Right renal pelvis (tissue), 4 donors: ENCODE measurements at places on chromosomes 3 and 15. TPM values are rescaled to one million over a fixed set of nuclear protein-coding genes. Genes with fewer than 3 reads are reported as not detected.

- DNase-seq, result no peak
These were observed 34.2 kb downstream of the RAB11A start for GRCh38 chr15:65903296-65904073.

- DNase-seq, result no peak
These were observed 31.9 kb downstream of the TNIK start for GRCh38 chr3:171428321-171428787.

The SEMA3B gene
- polyA plus RNA-seq, result 92.7 TPM

The ALDH1A2 gene
- polyA plus RNA-seq, result 289 TPM

DNA sequence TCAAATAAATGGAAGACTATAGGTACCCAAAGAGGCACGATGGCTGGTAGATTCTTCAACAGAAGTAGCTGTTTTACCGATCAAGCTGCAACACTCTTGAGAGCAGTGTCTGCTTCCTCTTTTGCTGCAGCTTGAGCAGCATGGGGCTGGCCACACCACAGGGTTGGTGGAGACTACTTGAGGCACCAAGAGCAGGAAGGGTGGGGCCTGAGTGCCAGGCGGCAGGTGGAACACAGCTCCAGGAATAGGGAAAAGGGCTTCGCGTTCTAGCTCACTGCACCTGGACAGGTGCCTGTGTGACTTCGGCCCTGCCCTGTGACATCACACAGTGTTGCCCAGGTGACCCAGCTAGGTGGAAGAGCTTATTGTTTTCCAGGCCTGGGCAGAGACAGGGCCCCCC, at the start of gene CCDC33:
Gene CCDC33 (plus strand): TSS at position 365 of the 400 bp plus-strand sequence. CDS start 394 bp downstream, outside the sequence.
- no peak for DNase-seq
